Stimulated activated CD8-positive, alpha-beta memory T cell treated with anti-CD3 and anti-CD28 coated beads, Interleukin-7, amount 100 ng/mL, for 24 hours (primary cell): ENCODE measurements at places on chromosomes 5 and 9.
A peak's percentile ranks its signal among the peaks of the same experiment; 100 is the strongest.

DNA sequence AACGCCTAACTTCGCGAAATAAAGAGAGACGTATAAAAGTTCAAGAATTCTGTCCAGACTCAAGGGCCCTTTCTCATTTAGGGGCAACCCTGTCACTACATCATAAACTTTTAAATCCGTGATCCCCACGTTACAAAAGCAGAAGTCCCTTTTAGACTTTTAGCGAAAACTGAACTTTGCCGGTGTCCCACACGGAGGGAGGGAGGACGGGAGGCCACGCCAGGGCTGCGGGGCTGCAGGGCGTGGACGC lies 515 bp upstream of the F2R start:
- DNase-seq = no peak

DNA sequence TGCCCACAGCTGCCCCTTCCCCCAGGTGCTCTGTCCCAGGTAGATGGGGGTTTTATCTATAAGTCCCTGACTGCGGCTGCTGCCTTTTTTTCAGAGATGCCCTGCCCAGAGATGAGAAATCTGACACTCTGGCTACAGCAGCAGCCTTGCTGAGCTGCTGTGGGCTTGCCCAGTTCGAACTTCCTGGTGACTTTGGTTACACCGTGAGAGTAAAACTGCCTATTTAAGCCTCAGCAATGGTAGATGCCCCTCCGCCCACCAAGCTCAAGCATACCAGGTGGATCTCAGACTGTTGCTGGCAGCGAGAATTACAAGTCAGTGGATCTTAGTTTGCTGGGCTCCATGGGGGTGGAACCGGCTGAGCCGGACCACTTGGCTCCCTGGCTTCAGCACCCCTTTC lies 56.8 kb downstream of the MINAR2 start:
- no peak for DNase-seq

DNA sequence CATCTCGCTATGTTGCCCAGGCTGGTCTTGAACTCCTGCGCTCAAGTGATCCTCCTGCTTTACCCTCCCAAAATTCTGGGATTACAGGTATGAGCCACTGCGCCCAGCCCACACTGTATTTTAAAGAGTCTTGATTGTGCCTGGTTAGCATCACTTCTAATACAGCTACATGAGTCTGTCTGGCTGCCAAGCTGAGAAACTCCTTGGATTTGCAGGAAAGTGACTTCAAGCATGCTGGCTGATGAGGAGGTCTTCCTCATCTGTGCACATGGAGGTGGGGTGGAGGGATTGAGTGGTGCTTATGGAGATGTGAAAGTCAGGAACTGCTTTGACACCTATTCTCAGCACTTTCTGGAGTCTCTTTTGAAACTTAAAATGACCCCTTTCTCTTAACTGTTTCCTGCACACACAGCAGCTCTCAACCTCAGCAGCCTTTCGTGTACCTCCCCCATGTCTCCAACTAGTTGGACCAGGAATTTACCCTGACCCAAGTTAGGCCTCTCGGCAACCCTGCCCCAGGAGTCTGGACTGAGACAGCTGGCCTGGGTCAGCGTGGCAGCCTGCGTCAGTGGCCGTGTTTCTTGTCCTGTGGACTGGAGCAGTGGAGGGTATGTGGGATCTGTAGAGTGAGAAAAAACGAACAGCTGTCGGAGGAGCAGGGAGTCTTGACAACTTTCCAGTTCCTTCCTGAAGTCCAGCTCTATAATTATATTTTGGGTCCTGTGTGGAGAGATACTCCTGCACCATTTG lies 72.5 kb downstream of the ACER2 start:
- DNase-seq = no peak

- no peak for DNase-seq
Measured at GRCh38 chr5:72523960-72524582, 16.9 kb upstream of the ZNF366 start.

- no peak for DNase-seq
Measured at GRCh38 chr5:98793223-98793622, 19.8 kb downstream of the RGMB start.

GRCh38 chr5:79436224-79436623 lies 77.7 kb downstream of the HOMER1 start:
- DNase-seq = no peak

DNA sequence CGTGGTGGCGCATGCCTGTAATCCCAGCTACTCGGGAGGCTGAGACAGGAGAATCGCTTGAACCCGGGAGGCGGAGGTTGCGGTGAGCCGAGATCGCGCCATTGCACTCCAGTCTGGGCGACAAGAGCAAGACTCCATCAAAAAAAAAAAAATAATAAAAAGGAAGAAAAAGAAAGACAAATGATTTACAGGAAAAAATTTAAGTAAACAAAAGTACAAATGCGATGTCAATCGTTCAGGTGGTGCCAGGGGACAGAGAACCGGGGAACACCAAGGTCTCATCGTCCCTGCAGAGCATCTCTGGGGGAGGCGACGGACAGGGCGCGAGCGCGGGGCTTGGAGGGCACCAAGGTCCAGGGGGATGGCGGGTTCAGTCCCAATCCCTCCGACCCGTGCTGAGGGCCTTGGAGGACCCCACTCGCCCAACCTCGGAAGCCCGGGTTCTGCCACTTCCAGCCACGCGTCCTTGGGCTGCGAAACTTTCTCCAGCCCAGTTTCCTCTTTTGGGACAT lies 607 bp upstream of the HNRNPAB start:
- DNase-seq = no peak

DNA sequence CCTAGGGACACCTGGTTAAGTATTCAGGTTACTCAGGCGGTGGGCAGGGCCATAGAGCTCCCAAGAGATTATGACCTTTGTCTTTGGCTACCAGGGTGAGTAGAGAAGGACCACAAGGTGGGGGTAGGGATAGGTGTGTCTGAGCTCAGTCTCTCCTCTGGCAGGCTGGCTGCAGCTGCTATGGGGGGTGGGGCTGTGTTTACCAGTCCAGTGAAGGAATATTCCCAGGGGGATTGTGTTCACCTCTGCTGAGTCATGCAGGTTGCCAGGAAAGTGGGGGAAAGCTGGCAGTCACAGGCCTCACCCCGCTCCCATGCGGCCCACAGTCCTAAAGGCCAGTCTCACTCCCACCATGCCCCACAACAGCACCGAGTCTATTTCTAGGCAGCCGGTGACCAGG lies 53.6 kb upstream of the POU5F2 start:
- no peak for DNase-seq

- DNase-seq = peak; percentile 21
Measured at GRCh38 chr9:137411645-137412380, 11.1 kb downstream of the EXD3 start.

DNA sequence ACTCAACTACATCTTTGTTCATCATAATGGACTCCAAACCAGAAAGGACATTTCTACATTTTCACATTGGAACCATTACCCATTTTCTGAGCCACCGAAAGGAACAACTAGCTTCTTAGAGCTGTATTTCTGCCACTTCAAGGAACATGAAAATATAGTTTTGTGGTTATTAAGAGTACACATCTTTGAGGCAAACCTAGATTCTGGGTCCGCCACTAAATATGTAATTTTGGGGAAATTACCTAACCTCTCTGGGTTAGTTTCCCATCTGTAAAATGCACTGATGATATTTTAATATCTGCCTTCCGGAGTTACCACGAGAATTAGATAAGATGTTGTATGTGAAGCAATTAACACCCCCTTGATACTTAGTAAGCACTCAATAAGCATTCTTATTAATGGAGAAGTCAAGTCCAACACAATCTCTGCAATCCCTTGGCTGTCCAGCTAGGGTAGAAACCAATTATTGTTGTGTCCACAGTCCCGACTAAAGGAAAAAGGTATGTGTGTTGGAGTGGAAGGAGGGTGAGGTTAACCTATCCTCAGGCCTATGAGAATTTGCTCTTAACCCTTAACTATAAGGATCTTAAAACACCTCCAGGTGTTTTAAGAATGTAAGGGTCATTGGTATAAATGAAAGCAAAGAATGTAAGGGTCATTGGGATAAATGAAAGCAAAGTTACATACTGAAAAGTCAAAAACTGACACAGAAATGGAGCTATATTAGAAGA lies 94.0 kb upstream of the PTGER4 start:
- DNase-seq = no peak

DNA sequence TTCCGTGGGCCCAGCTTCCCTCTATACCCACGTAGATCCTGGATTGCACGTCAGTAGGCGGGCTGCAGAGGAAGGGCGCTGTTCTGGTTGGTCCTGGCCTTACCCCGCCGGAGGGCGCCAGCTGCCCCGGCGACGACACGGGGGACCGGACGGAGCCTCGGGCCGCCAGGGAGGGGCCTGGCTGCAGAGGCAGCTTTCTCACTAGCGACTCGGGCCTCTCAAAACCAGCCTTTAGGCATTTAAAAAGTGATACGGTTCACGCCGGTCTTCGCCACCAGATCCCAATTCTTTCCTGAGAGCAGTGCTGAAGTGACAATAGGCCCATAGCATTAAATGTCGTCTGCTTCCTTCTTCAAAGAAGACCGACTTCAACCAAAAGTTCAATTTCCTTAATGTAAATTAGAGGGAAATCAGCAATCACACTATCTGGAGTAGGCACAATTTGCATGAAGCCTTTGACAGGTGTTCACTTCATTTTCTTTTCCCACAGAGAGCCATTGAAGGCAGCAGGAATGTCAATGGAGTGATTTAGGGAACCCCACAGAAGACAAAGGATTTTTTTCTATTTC lies 17.6 kb upstream of the UBE2D2 start:
- no peak for DNase-seq

DNA sequence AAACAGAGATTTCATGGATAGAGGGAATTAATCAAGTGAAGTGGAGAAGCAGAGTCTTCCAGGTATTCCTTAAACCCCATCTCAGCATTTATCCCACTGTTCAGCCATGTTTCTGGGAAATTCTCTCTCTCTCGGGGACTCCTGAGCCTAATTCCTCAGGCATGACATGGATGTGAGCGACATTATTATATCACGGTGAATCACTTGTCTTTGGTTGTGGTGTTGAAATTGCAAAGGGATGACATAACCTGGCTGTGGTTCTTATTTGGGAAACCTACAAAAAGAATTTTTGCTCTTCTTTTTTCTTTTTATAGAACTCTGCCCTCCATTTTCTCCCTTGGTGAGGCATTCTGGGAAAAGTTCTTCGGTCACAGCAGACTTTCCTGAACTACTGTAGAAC lies 457.9 kb upstream of the PTGER4 start:
- no peak for DNase-seq

GRCh38 chr9:128787659-128788058 lies 606 bp downstream of the TBC1D13 start:
- no peak for DNase-seq

- DNase-seq = no peak
Measured at GRCh38 chr5:6261256-6261655, 117.1 kb downstream of the MED10 start.

DNA sequence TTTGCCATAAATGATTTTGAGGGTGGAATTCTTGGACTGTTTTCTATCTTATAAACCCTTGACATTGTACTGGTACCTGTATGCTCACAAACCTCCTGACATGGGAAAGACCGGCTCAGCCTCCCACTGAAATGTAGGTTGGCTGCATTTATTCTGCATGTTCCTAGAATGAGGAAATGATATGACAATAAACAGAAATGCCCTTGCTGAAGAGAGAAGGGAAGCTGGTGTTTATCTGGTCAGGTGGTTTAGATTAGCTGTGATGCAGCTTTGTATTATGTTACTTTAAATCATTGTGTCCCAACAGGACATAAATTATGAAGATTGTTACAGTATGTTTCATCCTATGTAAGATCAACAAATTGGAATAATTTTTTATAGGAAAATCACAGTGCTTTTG lies 23.1 kb upstream of the CATSPER3 start:
- DNase-seq = no peak

DNA sequence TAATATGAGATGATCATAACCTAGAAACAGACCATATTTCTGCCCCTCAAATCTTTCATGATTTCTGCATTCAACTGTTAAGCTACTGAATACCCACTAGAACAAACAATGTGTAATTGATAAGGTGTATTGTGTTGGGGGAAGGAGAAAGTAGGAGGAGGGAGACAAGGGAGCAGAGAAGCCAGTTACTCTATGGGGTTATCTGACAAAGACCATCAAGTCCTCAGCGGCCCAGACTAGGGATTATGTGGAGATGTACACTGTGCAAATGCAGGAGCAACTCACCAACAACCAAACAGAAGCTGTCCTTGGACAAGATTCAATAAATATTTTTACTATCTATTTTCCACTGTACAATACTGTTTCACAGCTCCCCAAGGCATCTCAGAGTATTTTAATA lies 2.7 kb downstream of the NRG2 start:
- no peak for DNase-seq

GRCh38 chr9:34623374-34624235 lies 3.3 kb upstream of the DCTN3 start:
- DNase-seq = no peak

DNA sequence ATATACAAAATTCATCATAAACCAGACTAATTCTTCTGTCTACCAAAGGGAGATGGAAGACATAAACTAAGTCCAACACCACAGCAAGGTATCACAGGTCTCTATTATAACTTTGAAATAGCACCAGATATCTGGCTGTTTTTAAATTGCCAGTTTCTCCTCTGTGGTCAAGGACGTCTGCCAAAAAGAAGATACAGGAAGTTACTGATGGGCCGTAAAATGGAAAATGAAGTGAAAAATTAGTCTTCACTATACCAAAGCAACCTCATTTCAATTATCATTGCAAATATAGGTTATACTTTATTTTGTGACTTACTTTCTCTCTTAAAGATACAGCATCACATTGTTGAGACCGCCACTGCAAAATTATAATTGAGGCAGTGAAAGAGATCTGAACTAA lies 225.5 kb downstream of the NDUFS4 start:
- no peak for DNase-seq

GRCh38 chr5:89444088-89444487 lies 561.1 kb upstream of the MEF2C start:
- DNase-seq = no peak

DNA sequence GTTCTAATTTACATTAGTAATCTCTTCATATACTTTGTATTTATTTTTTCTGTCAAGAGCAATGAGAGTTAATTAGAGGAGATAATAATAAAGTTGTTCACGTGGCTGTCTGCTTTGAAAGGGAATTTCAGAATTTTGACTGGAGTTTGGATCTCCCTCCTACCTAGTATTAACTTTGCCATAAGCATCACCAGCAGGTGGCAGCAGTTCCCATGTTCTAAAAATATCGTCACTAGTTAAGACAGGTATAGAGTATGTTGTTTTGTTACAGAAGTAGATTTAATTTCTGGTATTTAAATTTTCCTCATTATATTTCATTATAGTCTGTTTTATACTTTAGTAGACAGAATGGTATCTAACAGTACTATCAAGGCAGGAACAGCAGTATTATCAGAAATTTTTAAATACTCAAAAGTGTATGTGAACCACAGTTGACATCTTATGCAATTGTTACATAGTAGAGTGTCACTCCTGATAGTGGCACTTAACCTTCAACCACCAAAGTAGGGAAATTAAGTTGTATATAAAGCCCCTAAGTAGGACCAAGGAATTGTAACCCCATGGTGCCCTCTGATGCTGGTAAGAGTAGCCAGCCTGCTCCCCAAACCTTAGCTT lies 20.4 kb downstream of the GNPDA1 start:
- DNase-seq = peak; percentile 63
